Activated CD4-positive, alpha-beta memory T cell treated with anti-CD3 and anti-CD28 coated beads for 36 hours (primary cell): ENCODE measurements at places on chromosomes 13 and 19. TPM values are rescaled to one million over a fixed set of nuclear protein-coding genes. Genes with fewer than 3 reads are reported as not detected.
A peak's percentile ranks its signal among the peaks of the same experiment; 100 is the strongest.

GRCh38 chr19:29927944-29928625 is 14.0 kb upstream of the URI1 start:
- no peak for DNase-seq

- no peak for DNase-seq
These were observed 80.5 kb downstream of the GADD45B start for GRCh38 chr19:2556221-2557092.

- DNase-seq = no peak
These were observed 78.5 kb upstream of the MEDAG start for GRCh38 chr13:30827578-30827925.

- DNase-seq = no peak
These were observed 1075.8 kb downstream of the PCDH9 start for GRCh38 chr13:66154354-66154753.

- no peak for DNase-seq
These were observed 96.4 kb downstream of the TNFRSF19 start for GRCh38 chr13:23666582-23666981.

- DNase-seq = peak; percentile 78
These were observed 1.1 kb upstream of the FXYD3 start for GRCh38 chr19:35114353-35115176.

- no peak for DNase-seq
These were observed 2.9 kb upstream of the MTUS2 start for GRCh38 chr13:28817204-28817603.

- no peak for DNase-seq
These were observed 43.3 kb downstream of the ZNF93 start for GRCh38 chr19:19943848-19944582.

- no peak for DNase-seq
These were observed 64.8 kb downstream of the DHRS12 start for GRCh38 chr13:51739027-51739764.

DNA sequence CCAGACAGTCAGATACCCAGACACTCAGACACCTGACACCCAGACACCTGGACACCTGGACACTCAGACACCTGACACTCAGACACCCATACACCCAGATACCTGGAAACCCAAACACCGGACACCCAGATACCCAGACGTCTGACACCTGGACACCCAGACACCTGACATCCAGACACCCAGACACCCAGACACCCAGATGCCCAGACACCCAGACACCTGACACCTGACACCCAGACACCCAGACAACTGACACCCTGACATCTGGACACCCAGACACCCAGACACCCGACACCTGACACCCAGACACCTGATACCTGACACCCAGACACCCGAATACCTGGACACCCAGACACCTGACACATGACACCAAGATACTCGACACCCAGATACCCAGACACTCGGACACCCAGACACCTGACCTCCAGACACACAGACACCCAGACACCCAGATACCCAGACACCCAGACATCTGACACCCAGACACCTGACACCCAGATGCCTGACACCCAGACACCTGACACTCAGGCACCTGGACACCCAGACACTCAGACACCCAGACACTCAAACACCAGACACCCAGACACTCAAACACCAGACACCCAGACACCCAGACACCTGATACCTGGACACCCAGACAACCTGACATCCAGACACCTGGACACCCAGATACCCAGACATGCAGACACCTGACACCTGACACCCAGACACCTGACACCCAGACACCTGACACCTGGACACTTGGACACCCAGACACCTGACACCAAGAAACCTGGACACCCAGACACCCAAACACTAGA is 19.1 kb downstream of the C19orf12 start:
- no peak for DNase-seq

DNA sequence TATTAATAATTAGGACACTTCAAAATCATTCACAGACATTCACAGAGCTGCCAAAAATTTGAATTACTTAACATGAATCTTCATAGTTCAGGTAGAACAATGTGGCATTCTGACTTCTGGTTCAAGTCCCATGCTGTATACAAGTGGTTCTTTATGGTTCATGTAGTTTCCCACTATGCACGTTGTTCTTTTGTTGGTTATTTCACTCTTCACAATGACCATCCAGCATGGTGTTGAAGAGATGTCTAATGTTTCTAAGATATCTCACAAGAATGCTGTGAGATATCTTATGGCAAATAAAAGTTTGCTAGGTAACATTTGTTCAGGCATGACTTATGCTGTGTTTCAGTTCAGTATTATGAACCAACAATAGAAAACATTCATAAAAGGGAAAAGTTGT is 88.2 kb upstream of the SLITRK6 start:
- DNase-seq = no peak

The CDX2 gene
- total RNA-seq = not detected

The AXL gene
- total RNA-seq = 0.31 TPM
